ENCODE measurements at places on chromosomes 3 and 15.
A peak's percentile ranks its signal among the peaks of the same experiment; 100 is the strongest.

- no peak for DNase-seq
These were observed 93.0 kb downstream of the PGPEP1L start for GRCh38 chr15:98914626-98915025.

- no peak for DNase-seq
These were observed 55.7 kb upstream of the GATA2 start for GRCh38 chr3:128548426-128549282.

- no peak for DNase-seq
These were observed 405.9 kb downstream of the SOX2 start for GRCh38 chr3:182117583-182117982.

- DNase-seq = no peak
These were observed 613.0 kb downstream of the CADM2 start for GRCh38 chr3:85571835-85572234.

GRCh38 chr15:20356444-20356910 lies 185.1 kb downstream of the GOLGA6L6 start:
- peak; percentile 75 for DNase-seq

DNA sequence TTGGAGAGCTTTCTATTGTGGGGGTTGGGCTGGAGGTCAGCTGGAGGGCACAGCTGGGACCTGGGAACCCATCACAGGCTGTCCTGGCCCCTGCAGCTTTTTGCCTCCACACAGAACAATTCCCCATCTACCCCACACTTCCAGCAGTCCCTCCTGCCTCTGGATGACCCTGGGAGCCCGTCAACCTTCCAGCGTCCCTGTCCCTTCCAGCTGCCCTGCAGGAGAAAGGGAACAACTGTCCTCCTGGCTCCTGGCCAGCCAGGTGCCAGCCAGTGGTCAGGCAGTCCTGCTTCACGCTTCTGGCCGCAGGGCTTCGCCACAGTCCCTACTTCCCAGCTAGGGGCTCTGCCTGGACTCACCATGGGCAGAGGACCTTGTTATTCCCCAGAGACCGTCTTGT lies 27.2 kb downstream of the LINGO1 start:
- DNase-seq = no peak

- DNase-seq = no peak
These were observed 1.4 kb downstream of the MORF4L1 start for GRCh38 chr15:78873793-78874765.

- no peak for DNase-seq
These were observed 33.1 kb downstream of the GASK1A start for GRCh38 chr3:43012174-43012573.

- DNase-seq = no peak
These were observed 318.5 kb downstream of the NTRK3 start for GRCh38 chr15:87938031-87938430.

- no peak for DNase-seq
These were observed 1.7 kb upstream of the TGM5 start for GRCh38 chr15:43268111-43269105.

DNA sequence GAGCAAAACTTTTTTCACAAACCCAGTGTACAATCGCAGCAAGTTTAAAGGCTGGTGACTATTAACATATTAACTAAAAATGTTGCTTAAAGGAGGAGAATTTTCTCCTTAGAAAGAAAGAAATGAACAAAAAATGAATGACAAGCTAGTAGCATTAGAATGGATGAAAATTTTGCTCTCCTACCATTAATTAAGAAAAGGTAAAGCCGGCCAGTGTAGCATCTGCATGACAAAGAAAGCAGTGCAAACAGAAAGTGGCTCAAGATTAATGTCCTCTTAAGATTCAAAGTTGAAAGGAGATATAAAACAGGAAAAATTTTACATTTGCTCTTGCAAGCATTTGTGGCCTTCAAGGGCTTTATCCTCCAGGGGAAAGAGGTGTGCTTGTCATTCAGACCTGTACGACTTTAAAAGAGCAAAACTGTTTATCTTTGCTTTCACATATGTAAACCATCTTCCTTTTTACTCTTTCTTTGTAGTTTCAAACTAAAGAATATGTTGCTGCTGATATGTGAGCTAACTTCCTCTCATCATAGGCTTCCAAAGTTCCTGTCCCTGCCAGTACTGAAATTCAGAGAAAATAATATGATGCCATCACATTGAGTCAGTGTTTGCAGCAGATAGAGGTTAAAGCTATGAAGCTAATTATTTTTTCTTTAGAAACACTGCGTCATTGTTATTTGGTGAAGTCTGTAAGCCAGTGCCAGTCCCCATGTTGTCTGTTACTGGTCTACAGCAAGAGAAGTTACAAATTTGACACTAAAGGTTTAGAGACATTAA lies 439.1 kb upstream of the GRM7 start:
- no peak for DNase-seq

DNA sequence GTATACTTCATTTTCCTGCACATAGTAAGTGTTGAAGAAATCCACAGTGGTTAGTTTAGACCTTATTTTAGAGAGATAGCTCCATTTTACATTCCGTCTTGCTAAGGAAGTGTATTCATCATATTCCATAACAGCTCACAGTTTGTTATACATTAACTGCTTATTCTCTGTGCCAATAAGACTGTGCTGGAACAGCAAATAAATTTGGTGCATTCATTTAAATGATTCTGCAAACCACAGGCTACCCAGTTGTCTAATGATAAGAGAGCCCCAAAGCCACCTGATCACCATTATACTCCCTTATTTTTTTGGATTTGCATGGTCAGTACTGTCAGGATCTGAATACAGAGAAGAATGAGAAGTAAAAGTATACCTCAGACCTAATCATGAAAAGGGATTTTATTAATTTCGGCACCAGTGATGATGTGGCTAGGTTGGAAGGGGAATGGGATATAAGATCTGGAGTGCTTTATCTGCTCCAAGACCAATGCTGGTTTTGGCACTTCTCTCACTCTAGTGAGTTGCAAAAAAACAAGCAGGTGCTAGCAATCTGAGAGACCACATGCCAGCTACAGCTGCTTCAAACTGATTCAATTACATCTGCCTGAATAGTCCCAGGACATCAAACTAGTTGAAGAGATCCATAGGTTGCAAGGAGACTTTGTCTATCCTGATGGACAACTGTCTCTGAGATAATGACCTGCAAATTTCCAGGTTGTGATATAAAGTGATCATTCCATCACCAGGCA lies 254.8 kb downstream of the ZBTB20 start:
- DNase-seq = no peak

DNA sequence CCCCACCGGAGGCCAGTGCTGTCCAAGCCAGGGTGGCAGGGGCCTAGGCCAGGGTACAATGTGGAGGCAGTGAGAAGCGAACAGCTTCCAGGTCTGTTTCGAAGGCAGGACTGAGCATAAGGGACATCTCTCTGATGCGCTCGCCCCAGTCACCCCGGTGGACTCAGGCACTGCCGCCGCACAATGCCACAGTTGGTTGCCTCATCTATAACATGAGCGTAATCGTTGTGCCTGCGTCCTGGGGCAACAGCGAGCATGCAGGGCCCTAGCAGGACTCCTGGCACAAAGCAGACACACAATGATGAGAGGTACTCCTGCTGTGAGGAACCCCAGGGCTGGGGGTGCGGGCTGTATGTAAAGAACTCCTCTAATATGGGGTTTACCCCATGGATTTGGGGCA lies 14.1 kb downstream of the HRH1 start:
- no peak for DNase-seq

DNA sequence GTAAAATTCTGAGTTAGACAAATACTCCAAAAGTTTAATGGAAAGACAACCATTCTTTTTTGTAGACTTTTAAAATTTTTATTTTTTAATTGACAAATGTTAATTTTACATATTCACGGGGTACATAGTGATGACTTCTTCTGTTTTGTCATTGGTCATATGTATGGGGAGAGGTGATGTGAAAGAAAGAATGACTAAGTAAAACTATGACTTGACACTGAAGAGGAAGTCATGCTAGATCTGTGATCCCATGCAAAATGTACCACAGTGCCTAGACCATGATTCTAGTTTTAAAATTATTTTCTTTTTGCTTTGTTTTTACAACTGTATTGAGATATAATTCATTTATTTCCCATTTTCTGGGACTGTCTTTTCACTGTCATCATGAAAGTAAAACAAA lies 281.6 kb downstream of the MBNL1 start:
- no peak for DNase-seq

DNA sequence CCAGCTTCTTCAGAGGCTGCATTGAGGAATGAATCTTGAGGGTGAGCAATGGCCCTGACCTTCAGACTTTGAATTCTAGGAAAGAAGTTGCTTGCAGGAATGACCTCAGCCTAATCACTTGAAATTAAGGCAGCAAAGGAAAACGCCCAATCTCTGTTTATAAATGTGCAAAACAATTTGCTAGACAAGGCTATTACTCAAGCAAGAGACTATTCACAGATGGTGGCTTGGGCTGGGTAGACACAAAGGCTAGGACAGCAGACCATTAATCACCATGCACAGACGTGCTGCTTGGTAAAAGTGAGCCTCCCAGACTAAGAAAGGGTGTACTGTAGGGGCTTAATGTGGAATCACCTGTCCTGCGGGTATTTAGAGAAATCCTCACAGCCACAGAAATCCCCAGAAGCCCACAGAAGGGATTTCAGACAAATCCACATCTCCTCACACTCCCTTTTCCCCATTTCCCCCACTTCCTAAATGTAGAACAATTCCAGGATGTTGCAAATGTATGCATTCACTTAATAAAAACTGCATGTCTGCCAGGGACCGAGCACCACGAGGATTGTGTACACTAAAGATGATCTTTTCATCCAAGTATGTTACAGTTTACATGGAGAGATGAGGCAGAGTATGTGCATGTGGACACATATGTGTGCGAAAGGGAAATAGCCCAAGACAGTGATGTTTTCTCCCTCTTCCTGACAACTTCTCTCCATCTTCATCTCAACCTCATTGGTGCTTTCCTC lies 259.5 kb downstream of the THSD4 start:
- no peak for DNase-seq

DNA sequence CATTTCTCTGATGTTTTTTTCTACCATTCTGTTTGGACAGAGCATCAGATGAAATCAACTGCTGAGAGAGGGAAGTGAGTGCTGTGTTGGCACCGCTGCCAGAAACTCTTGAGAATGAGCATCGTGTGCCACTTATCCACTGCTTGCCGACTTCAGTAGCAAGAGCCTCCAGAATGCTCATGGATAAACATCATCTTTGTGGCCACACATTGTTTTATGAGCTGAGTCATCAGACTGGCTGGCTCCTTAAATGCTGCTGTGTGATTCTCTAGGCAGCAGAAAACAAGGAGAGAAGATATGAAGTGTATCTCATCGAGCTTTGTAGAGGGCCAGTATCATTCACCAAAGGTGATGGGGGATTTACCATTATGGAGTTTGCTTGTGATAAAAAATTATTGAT lies 3.4 kb upstream of the DOCK3 start:
- no peak for DNase-seq

DNA sequence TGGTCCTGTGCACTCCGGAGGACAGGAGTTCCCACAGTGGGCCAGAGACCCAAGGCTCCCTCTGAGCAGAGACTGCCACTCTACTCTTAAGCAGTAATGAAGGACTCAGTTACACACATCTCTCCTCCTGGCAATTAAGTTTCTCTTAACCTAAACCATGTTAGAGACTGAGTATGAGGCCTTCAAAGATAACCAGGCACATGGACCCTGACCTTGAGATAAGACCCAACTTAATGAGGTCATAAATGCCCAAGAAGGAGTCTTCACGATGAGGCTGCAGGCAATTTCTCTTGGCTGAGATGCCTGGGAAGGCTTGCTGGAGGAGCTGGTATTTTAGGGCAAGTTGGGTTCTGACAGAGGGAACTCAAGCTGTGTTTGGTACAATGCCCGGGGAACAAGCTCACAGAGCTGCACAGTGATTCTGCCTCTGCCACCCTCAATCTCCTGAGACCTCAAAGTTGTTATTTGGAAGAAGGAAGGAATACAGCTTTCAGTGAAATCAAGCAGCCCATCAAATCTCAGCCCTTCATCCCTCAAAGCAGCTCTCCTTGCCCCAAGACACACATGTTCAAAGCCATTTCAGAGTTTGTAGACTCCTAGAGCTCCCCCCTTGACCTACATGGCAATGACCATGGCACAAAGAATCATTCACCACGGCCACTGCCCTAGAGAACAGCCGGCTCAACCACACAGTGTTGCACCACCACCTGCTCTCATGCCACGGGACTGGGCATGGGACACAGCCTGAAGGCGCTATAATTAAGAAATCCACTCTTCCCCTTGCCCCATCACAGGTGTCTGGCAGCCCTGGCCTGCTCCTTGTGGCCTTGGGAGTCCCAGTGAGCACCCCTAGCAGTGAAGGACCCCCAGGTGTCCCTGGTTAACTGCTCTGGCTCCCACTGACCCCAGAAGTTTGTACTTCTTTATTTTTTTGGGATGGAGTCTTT lies 7.1 kb downstream of the RMDN3 start:
- no peak for DNase-seq

- no peak for DNase-seq
These were observed 108.3 kb downstream of the IQSEC1 start for GRCh38 chr3:12964711-12965612.

DNA sequence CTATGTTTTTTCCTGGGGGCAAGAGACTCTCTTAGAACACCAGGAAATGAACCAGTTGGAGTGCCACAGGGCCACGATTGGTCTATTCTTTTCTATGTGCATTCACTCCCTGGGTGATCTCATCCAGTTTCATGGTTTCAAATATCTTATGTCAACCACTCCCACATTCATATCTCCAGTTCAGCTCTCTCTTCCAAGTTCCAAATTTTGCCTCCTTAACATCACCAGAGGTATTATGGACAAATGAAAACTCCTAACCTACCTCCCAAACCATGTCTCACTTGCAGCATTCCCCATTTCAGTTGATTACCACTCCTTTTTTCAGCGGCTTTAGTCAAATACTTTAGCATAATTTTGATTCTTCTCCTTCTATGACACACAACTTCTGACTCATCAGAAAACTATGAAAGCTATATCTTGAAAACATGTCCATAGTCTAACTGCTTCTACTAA lies 203.1 kb upstream of the SEMA6D start:
- no peak for DNase-seq

GRCh38 chr3:139746481-139746880 lies 68.7 kb upstream of the NMNAT3 start:
- no peak for DNase-seq

Measured in stimulated activated CD8-positive, alpha-beta memory T cell treated with anti-CD3 and anti-CD28 coated beads, Interleukin-2, amount 100 ng/mL, for 1 hour (primary cell).